ENCODE measurements at places on chromosomes 3 and 15.
A peak's percentile ranks its signal among the peaks of the same experiment; 100 is the strongest.

GRCh38 chr3:152243721-152244516 lies 24.8 kb upstream of the MBNL1 start:
- DNase-seq = no peak

DNA sequence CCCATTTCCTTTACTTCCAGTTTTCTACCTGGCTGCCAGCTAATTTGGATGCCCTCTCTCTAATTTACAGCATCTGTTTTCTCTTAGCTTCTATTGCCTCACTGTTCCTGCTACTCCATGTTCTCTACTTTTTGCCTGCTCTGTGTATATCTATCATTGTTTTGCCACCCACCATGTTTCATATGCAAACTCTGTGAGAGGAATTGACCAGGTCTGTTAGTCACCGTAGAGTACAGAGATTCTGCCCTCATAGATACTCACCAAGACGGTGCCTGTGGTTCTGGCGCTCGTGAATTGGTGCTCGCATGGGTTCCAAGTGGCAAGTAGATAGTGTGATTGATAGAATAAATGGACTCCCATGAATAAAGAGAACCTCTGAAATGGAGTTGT lies 288.8 kb downstream of the CNTN6 start:
- no peak for DNase-seq

GRCh38 chr3:177932750-177933660 lies 603.2 kb upstream of the KCNMB2 start:
- DNase-seq = no peak

GRCh38 chr3:116950301-116951055 lies 240.9 kb downstream of the TUSC7 start:
- no peak for DNase-seq

DNA sequence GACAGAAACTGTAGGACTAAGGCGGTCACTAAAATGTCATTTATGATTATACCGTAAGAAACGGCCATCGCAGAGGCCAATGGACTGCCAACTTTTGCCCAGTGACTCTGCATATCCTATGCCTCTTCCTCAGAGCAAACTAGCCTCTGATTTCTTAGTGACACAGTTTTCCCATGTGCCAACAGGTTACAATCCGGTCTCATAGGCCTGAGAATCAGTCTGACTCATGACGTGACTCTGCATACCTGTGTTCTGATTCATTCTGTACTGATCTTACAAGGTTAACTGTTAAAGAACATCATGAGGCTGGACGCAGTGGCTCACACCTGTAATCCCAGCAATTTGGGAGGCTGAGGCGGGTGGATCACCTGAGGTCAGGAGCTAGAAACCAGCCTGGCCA lies 17.8 kb downstream of the RUBCN start:
- DNase-seq = peak; percentile 36

DNA sequence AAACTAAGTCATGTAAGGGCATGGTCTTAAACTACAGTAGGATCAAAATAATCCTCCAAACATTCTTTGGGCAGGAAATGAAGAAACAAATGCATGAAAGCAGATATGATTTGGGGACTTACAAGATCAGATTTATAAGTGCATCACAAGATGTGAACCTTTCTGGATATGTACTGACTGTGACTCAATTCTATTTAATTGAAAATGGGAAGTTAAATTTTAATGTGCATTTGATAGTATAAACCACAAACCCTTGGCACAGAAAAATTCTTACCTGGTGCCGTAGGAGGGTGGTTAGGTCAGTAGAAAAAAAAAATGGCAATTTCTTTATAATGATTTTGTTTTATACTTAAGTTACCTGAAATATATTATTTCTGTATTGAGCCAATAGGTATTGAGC lies 262.5 kb upstream of the TGFBR2 start:
- no peak for DNase-seq

DNA sequence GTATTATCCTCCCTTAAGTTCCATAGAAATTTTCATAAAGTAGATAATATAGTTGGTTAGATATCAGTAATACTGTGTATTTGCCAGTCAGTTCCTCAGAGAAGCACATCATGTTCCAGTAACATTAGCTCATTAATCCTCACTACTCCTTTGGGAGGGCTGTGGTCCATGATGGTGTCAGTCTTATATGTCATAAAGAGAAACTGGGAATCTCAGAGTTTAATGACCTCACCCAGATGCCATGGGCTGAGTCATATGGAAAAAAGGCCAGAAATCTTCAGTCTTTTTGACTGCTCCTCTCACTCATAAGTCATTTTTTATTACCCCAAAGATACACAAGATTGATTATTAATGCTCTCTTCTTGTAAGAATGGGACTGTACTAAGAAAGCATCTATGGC lies 188.6 kb downstream of the CHL1 start:
- DNase-seq = no peak

DNA sequence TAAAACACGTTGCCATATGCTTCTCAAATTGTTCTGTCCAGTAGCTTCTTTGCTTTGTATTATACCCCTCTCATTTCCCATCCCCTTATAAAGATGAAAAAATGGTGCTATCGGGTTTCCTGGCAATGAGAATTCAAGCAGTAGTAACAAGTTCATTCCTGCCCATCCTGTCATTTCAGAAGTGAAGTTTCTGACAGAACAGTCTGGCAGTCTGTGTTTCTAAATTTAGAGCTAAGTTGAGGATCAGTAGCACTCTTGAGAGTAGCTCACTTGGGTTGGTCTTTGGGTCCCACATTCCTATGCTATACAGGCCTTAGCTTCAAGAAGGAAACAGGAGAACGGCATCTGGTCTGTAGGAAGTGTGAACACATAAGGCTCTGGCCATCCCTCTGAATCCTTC lies 134.6 kb downstream of the GHSR start:
- DNase-seq = no peak

GRCh38 chr15:99537344-99537743 lies 28.4 kb upstream of the MEF2A start:
- DNase-seq = no peak

Measured in iPS-NIHi11 (cell line).